ENCODE measurements at places on chromosomes 16 and 17. TPM values are rescaled to one million over a fixed set of nuclear protein-coding genes. Genes with fewer than 3 reads are reported as not detected.

CTU2 gene
- 14.3 TPM for total RNA-seq

HIC1 gene
- total RNA-seq = 4.2 TPM

ATP6V0C gene
- 48.4 TPM for total RNA-seq

TNK1 gene
- total RNA-seq = 1.4 TPM

GOT2 gene
- total RNA-seq = 66.4 TPM

ARHGAP44 gene
- 19.1 TPM for total RNA-seq

TBC1D3C gene
- total RNA-seq = 1.4 TPM

HEXD gene
- 20.1 TPM for total RNA-seq

PDIA2 gene
- 12.5 TPM for total RNA-seq

ADAP2 gene
- 6.5 TPM for total RNA-seq

RASD1 gene
- 18.2 TPM for total RNA-seq

MARCHF10 gene
- 0.69 TPM for total RNA-seq

CCR7 gene
- not detected for total RNA-seq

KRT33B gene
- not detected for total RNA-seq

KRT32 gene
- total RNA-seq = not detected

ENPP7 gene
- total RNA-seq = not detected

ADGRG1 gene
- 94.8 TPM for total RNA-seq

CRYM gene
- 17.1 TPM for total RNA-seq

CCL17 gene
- total RNA-seq = not detected

HIGD1B gene
- total RNA-seq = 4.8 TPM

FBXO39 gene
- not detected for total RNA-seq

CETP gene
- 1.4 TPM for total RNA-seq

UBE2G1 gene
- total RNA-seq = 40.4 TPM

MARVELD3 gene
- total RNA-seq = 0.69 TPM

KRTAP9-2 gene
- not detected for total RNA-seq

BCAR1 gene
- 25.8 TPM for total RNA-seq

DPEP1 gene
- total RNA-seq = 4.6 TPM

KRTAP2-2 gene
- total RNA-seq = not detected

Measured in diencephalon (tissue), 1 donor.